ENCODE measurements at places on chromosomes 6 and 20.

GRCh38 chr6:142761756-142762155 is 183.2 kb downstream of the HIVEP2 start:
- DNase-seq, result no peak

GRCh38 chr20:17202673-17203072 is 24.2 kb upstream of the PCSK2 start:
- DNase-seq, result no peak

- DNase-seq, result no peak
Measured at GRCh38 chr20:52372169-52372568, 180.6 kb upstream of the ZFP64 start.

GRCh38 chr20:25296094-25297093 is 48.5 kb downstream of the PYGB start:
- no peak for DNase-seq

GRCh38 chr6:18182568-18182967 is 27.3 kb downstream of the KDM1B start:
- no peak for DNase-seq

GRCh38 chr20:51532577-51533191 is 9.8 kb downstream of the NFATC2 start:
- peak; percentile 79 for DNase-seq

GRCh38 chr6:21238208-21238607 is 355.3 kb upstream of the SOX4 start:
- no peak for DNase-seq

- DNase-seq, result no peak
Measured at GRCh38 chr6:69584536-69584912, 212.3 kb downstream of the LMBRD1 start.

GRCh38 chr6:54747955-54748354 is 98.6 kb upstream of the FAM83B start:
- no peak for DNase-seq

DNA sequence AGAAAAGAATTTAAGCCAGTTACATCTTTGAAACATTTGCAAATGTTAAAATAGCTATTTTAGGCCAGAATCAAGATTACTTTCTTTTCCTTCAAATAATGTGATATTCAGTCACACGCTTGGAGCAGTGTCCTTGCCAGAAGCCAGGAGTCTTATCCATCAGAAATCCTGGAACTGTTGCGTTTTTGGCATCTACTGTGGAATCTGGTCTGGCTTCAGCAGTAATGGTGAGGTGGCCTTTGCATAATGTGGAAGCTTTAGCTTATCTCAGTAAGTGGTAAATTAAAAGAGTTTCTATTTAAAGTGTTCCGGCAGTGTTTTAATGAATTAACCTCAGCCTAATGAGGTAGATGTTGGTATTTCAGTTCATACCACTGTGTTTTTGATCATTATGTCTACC is 97.6 kb downstream of the FIG4 start:
- DNase-seq, result no peak

GRCh38 chr6:95286874-95287273 is 290.5 kb upstream of the MANEA start:
- DNase-seq, result no peak

DNA sequence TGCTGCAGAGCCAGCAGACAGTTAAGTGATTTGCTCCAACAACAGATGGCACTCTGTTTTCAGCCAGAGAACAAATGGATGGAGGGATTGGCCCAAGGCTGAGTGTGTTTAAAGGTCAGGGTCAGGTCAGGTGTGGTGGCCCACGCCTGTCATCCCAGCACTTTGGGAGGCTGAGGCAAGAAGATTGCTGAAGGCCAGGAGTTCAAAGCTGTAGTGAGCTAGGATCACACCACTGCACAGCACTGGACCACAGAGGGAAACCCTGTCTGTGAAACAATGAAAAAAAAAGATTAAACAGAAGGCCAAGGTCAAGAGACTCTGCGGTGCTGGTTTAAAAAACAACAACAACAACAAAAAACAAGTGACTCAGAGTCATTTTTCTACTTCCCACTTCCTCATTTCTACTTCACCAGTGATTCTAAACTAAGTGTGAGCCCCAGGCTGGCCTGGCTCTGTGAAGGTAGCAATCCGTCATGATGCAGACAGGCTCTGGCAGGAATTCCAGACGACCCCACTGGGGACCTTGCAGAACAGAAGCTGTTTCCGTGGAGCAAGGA is 42.5 kb upstream of the ARMC2 start:
- DNase-seq, result peak; percentile 70

GRCh38 chr20:57323034-57323433 is 6.6 kb upstream of the SPO11 start:
- DNase-seq, result no peak

Data from suppressor macrophage treated with lipopolysaccharide for 1 hour (primary cell).